ENCODE measurements at places on chromosomes 2 and 18. TPM values are rescaled to one million over a fixed set of nuclear protein-coding genes. Genes with fewer than 3 reads are reported as not detected.

Gene ASB18
- not detected for total RNA-seq

GRCh38 chr18:12586956-12587355 lies 71.0 kb downstream of the SPIRE1 start:
- no peak for DNase-seq

- peak; percentile 96 for DNase-seq
Observed at GRCh38 chr2:16666449-16666801, 791 bp upstream of the CYRIA start.

DNA sequence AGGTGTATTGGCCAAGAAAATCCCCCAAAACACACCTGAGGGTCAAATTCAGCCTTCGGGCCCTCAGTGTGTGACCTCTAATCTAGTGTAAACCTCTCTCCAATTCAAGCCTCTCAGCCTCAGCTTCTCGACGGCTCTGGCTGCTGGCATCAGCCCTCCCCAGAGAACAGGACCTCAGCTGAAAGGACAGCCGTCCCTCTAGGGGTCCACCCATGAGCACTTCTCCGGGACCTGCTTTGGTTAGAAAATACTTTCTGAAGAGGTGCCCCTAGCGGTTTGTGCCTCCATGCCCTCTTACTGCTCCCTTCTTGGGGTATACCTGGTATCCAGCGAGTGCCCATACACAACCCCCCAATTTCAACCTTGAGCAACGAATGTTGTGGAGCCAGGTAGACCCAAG lies 48.8 kb downstream of the INHBB start:
- DNase-seq: no peak

DNA sequence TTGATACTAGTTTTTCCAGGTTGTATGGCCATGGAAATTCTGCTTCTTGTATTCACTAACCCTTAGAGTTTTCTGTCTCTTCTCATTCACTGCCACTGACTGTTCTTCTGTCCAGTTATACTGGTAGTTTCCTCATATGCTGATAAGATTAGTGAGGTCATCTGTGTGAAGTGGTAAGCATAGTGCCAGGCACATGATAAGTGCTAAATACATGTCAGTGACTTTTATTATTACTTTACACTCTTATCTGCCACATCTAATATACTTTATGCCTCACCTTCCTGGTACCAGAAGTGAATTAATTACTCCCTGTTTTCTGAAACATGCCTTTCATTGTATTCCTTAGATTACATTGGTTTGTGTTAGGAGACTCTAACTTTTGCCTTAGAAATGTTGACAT lies 91.3 kb downstream of the NBEAL1 start:
- no peak for DNase-seq

GRCh38 chr2:162636206-162636728 lies 202.3 kb downstream of the KCNH7 start:
- DNase-seq: no peak

DNA sequence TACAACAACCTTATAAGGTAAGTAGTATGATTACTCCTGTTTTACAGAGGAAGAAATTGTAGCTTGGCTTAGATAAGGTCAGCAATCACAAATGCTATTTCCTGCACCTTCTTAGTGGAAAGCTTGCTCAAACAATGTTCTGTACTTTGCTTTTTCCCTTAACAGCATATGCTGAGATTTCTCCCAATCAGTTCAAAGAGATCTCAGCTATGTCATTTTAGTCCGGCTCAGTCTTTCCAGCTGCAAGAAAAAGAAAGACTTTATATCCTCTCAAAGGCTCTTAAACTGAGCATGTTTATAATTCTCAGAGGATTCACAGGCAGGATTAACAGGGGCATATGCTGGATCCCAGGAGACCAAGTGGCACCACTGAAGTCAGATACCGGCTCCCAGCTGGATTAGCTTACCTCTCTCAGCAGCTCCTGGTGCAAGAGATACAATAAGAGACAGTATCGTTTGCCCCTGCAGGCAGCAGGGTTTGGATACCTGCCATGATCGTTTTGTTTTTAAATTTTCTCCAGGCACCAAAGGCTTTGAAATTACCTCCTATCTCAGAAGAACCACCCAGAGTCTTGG lies 29.5 kb downstream of the KIAA2012 start:
- DNase-seq: no peak

Data from lung microvascular endothelial cell (primary cell).